ENCODE measurements at places on chromosomes 13 and 19. TPM values are rescaled to one million over a fixed set of nuclear protein-coding genes. Genes with fewer than 3 reads are reported as not detected.

AXL gene
- total RNA-seq = 26.1 TPM

GRCh38 chr13:98606296-98606695 lies 29.4 kb upstream of the STK24 start:
- DNase-seq = no peak
- no peak overlapping the region for H3K4me3 ChIP-seq
- no peak overlapping the region for H3K27ac ChIP-seq
- H3K27me3 ChIP-seq = no peaks in the 10 kb centered on the region
- no peaks in the 10 kb centered on the region for H3K4me1 ChIP-seq
- no peaks in the 10 kb centered on the region for H3K36me3 ChIP-seq

DNA sequence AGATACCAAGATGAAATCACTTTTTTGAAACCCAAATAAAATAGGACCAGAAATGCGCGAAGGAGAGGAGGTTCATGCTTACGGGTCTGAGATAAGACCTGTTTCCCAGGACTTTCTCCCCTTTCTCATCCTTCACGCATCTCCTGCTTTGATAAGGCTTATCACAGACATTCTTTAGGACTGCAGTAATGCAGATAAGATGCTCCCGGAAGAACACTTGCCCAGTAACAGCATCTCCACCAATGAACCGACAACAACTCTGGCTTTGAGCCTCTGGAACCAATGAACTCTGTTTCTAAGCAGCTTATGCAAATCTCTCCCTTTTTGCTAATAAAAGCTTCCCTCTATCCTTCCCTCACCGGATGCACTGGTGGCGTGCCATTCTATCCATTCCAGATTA lies 783.4 kb upstream of the ARGLU1 start:
- H3K36me3 ChIP-seq = no peaks in the 10 kb centered on the region
- H3K4me1 ChIP-seq = no peaks in the 10 kb centered on the region
- H3K27me3 ChIP-seq = no peaks in the 10 kb centered on the region
- no peak overlapping the region for H3K4me3 ChIP-seq

WDR88 gene
- 3.9 TPM for total RNA-seq

PSG1 gene
- not detected for total RNA-seq

SKA3 gene
- 4.3 TPM for total RNA-seq

GRCh38 chr13:67916650-67917049 lies 686.5 kb upstream of the PCDH9 start:
- H3K27ac ChIP-seq = no peak overlapping the region
- no peak for DNase-seq
- no peaks in the 10 kb centered on the region for H3K36me3 ChIP-seq

DNA sequence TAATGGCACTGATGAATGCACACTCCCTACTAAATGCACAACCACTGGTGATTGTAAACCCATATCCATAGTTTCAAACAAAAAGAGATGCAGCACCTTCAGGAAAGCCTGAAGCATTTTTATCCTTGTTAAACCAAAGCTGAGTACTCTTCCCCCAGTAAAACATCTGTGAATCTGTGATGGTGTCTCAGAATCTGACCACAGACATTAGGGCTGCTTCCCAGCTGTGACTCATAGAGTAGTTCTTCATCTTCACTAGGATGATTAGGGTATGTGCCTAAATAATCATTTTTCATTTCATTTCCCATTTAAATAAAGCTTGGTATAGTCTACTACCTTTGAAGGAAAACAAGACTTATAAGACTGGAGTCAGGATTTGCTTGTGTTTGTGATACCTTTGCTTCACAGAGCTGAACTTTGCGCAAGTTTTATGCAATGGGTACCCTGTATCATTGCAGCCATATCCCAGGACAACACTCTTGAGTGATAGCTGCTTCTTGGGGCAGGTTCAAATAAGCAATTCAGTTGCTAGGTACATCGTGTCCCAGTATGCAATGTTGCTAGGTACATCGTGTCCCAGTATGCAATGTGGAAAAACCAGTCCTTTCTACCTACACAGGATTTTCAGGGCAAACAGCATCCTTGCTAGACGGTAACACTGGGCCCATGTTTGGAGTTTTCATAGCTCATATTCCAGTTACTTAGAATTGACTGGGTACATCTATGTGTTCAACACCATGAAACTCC lies 277.1 kb downstream of the IRS2 start:
- no peaks in the 10 kb centered on the region for H3K4me1 ChIP-seq
- no peak overlapping the region for H3K4me3 ChIP-seq
- peak overlapping the region; percentile 61 for H3K27ac ChIP-seq
- peak; percentile 57 for DNase-seq
- H3K27me3 ChIP-seq = no peaks in the 10 kb centered on the region
- H3K36me3 ChIP-seq = no peaks in the 10 kb centered on the region

ZNF433 gene
- total RNA-seq = 10.4 TPM

NFIC gene
- 168 TPM for total RNA-seq

- H3K4me3 ChIP-seq = no peak overlapping the region
- no peaks in the 10 kb centered on the region for H3K4me1 ChIP-seq
- H3K27ac ChIP-seq = no peak overlapping the region
- H3K36me3 ChIP-seq = no peaks in the 10 kb centered on the region
- DNase-seq = no peak
- H3K27me3 ChIP-seq = no peaks in the 10 kb centered on the region
Observed at GRCh38 chr13:52701728-52702465, 37.7 kb downstream of the CNMD start.

DNA sequence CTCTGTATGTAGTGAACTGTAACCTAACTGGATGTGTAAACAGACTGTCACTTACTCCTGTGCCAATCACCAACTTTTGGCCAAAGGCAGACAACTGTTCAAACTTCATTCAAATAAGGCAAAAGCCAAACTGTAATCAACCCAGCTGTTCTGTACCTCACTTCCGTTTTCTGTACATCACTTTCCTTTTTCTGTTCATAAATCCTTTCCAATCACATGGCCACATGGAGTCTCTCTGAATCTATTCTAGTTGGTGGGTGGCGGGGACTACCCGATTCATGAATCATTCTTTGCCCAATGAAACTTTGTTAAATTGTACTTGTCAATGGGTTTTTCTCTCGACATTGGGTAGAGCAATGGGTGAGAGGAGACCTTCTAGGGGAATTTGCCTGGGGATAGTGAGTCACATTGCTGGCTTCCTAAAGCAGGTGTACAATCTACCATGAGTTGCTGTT lies 178.3 kb upstream of the RFC3 start:
- no peaks in the 10 kb centered on the region for H3K4me1 ChIP-seq
- no peak overlapping the region for H3K4me3 ChIP-seq
- no peak overlapping the region for H3K27ac ChIP-seq
- no peaks in the 10 kb centered on the region for H3K36me3 ChIP-seq
- no peaks in the 10 kb centered on the region for H3K27me3 ChIP-seq

DNA sequence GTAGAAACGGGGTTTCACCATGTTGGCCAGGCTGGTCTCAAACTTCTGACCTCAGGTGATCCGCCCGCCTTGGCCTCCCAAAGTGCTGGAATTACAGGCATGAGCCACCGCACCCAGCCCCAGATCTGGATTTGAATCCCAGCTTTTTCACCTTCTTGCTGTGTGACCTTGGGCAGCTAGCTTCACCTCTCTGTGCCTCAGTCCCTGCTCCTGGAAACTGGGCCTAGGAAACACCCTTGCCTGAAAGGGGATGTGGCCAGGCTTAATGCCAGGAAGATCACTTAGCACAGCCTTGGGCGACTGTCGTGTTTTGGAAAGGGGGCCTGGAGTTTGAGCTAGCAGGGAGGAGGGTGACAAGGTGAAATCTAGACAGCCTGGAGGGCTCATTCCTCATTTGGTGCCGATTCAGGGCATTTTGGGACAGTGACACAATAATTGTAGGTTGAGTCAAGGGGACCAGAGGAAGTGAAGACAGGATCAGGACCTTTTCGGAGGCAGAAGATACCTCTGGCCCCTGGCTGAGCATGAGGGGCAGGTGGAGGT lies 1.8 kb downstream of the PGPEP1 start:
- no peak overlapping the region for H3K27ac ChIP-seq
- DNase-seq = no peak
- H3K27me3 ChIP-seq = no peaks in the 10 kb centered on the region
- no peak overlapping the region for H3K4me3 ChIP-seq

LIM2 gene
- total RNA-seq = not detected

DMKN gene
- total RNA-seq = 80.5 TPM

DLEU7 gene
- total RNA-seq = 0.45 TPM

KLK15 gene
- 8.5 TPM for total RNA-seq

DNA sequence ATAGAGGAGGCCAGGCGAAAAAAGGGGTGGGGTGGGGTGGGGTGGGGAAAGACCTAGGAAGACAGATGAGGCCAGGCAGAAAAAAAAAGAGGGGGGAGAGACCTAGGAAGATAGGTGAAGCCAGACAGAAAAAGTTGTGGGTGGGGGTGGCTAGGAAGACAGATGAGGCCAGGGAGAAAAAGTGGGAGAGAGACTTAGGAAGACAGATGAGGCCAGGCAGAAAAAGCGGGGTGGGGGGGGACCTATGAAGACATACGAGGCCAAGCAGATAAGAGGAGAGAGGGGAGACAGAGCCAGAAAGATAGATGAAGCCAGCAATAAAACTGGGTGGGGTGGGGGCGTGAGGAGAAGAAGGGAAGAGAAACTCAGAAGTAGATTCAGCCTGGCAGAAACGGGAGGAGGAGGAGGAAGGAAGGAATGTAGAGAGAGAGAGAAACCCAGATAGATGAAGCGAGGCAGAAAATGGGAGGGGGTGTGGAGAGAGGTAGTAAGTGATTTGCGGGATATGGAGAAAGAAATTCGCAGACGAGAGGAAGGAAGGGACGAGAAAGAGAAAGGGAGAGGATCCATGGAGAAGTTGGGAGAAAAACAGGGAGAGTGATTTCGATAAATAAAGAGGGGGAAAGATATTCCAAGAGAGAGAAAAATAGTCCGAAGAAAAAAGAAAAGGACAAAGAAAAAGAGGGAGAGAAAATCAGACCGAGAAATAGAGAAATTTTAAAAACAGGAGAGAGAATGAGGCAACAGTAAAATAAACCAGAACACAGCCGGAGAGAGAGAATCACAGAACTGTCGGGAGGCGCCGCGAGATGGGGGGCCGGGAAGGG lies 12.2 kb upstream of the CACNG6 start:
- no peak overlapping the region for H3K4me3 ChIP-seq
- H3K27ac ChIP-seq = no peak overlapping the region
- no peaks in the 10 kb centered on the region for H3K36me3 ChIP-seq

- H3K27ac ChIP-seq = no peak overlapping the region
- no peak for DNase-seq
- H3K36me3 ChIP-seq = no peaks in the 10 kb centered on the region
- no peak overlapping the region for H3K4me3 ChIP-seq
- no peaks in the 10 kb centered on the region for H3K27me3 ChIP-seq
Observed at GRCh38 chr13:18948664-18949488, 232.7 kb downstream of the TUBA3C start.

ARL11 gene
- 0.05 TPM for total RNA-seq

DNA sequence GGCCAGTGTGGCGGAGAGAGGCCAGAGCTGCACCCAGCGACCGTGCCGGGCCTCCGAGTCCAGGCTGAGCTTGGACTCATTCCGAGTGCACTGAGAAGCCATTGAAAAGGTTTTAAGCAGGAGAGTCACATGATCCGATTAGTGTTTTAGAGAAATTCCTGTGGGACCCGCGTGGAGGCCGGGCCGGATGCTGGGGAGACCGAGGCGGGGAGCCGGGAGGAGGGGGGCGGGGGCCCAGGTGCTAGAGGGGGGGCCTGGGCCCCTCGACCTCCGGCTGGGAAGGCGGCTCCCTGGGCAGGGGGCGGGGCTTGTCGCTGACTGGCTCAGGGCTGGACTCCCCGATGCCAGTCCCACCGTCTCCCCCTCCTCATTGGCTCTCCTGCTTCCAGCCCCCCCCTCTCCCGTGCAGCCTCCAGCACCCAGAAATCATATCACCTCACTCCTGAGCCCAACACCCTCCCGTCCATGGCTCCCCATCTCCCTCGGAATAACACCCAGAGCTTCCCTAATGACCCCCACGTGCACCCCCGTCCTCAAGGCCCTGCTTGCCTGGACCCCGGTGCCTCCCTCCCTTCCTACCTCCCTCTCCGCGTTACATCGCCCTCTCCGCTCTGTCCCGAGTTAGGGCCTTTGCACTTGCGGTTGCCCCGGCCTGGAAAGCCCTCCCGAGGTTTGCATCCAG lies 5.2 kb upstream of the ZNF579 start:
- H3K27ac ChIP-seq = peak overlapping the region; percentile 66
- peaks cover 14% of the 10 kb centered on the region for H3K4me1 ChIP-seq
- DNase-seq = peak; percentile 65

GRCh38 chr13:50189450-50189849 lies 174.2 kb downstream of the KCNRG start:
- H3K4me1 ChIP-seq = no peaks in the 10 kb centered on the region
- no peaks in the 10 kb centered on the region for H3K27me3 ChIP-seq
- no peak for DNase-seq
- H3K4me3 ChIP-seq = no peak overlapping the region
- H3K36me3 ChIP-seq = no peaks in the 10 kb centered on the region
- H3K27ac ChIP-seq = no peak overlapping the region

DNA sequence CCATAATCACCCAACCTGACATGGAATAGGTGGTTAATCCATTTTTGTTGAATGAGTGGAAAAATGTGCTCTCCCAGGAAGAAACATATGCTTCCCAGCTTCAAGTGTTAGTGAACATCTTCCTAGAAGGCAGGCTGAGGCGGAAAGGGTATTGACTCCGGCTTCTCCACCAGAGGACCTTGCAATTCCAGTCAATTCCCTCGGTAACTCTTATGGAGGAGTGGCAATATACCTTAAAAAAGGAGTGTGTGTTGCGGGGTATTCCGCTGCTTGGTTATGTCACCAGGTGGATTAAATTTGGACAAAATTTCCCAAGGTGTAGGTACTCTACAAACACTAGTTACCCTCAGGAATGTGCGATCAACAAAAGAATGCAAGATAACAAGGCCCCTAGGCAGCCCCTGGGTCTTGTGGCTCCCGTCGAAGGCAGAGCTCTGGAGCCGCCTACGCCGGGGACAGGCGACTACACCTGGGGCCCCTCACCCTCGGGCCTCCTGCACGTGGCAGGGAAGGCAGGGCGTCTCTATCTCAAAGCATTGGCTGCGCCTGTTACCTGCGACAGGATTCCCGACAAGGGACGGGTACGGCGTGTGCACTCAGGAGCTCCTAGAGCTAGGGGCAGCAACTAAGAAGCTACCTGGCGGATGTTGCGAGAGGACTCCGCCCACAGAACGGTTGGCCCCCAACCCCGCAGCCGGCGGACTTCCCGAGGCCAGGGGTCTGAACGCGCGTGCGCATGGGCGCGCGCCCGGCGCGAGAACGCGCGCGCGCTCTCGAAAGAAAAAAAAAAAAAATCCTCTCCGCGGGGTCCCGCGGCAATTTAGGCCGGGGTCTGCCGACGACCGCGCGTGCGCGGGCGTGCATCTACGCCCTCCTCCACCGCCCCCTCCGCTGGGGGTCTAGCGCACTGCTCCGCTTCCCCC lies at the start of gene WDR87:
Gene WDR87 (minus strand): TSS at position 649 of the 923 bp plus-strand sequence. CDS start 8,355 bp downstream, outside the sequence.
- peak within 1 kb of the TSS; percentile 50 for H3K27ac ChIP-seq
- DNase-seq = peak; percentile 41
- H3K4me3 ChIP-seq = peak within 1 kb of the TSS; percentile 98
- no peaks in the 10 kb centered on the region for H3K36me3 ChIP-seq
- peaks cover 7% of the 10 kb centered on the region for H3K4me1 ChIP-seq

DNA sequence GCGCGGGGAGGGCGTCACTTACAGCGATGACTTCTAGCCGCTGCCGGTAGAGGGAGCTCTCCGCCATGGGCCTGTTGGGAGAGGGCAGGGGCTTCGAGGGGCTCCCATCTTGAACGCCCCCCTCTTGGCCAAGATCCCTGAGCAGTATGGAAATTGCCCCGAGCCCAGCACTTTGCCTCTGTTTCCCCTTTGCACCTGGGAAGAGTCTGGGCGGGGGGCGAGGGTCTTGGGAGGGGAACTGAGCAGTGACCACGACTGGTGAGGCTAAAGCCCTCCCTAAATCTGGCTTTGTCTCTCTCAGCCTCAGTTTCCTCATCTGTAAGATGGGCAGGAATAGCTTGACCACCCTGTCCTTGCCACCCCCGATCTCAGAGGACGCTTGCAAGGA lies 2.8 kb downstream of the PALM3 start:
- H3K27me3 ChIP-seq = no peaks in the 10 kb centered on the region
- H3K36me3 ChIP-seq = no peaks in the 10 kb centered on the region
- no peak overlapping the region for H3K4me3 ChIP-seq
- DNase-seq = no peak
- no peak overlapping the region for H3K27ac ChIP-seq
